ENCODE measurements at places on chromosomes 1 and 21. TPM values are rescaled to one million over a fixed set of nuclear protein-coding genes. Genes with fewer than 3 reads are reported as not detected.

DNA sequence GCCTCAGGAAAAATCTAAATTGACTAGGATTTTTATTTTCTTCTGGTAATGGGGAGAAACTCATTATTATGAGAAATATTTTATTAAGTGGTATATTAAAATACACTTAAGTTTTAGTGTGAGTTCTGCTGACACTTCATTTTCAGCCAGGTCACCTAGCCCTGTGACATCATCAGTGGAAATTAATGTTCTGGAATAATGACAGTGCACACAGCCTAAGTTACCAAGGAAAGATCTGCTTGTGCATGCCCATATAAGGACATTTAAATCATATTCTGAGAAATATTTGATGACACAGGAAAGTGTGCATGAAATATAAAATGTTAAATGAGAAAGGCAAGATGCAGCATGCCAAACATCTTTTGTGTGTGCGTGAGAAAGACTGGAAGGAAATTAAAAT lies 102.0 kb downstream of the KIF14 start:
- DNase-seq: no peak

DNA sequence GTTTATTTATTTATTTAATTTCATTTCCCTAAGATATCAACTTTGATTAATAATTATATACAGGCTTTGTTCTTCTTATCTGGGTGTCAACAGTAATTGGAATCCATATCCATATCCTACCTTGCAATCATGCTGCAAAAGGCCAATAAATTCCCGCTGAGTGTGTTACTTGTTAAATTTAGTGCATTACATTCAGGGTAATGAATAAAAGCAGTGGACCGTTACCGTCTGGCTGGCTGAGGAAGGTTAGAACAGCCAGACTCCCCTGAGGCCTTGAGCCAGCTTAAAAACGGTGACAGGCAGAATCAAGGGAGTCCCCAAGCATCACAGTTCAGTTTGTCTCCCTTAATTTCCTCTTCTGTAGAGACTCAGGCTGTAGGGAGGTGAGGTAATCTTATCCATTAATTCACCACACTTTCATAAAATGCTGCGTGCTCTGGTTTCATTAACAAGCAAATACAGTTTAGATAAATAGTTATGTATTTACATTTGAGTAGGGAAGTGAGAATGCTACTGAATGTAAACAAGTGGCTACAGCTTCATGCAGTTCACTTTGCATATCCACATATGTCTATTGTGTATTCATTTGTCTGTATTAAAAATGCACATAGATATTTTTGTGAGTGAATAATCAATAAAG lies 888.2 kb upstream of the CXADR start:
- no peak for DNase-seq

Gene LRRC7
- polyA plus RNA-seq: 0.33 TPM

- DNase-seq: no peak
Measured at GRCh38 chr1:161059293-161059692, 10.4 kb downstream of the ARHGAP30 start.

DNA sequence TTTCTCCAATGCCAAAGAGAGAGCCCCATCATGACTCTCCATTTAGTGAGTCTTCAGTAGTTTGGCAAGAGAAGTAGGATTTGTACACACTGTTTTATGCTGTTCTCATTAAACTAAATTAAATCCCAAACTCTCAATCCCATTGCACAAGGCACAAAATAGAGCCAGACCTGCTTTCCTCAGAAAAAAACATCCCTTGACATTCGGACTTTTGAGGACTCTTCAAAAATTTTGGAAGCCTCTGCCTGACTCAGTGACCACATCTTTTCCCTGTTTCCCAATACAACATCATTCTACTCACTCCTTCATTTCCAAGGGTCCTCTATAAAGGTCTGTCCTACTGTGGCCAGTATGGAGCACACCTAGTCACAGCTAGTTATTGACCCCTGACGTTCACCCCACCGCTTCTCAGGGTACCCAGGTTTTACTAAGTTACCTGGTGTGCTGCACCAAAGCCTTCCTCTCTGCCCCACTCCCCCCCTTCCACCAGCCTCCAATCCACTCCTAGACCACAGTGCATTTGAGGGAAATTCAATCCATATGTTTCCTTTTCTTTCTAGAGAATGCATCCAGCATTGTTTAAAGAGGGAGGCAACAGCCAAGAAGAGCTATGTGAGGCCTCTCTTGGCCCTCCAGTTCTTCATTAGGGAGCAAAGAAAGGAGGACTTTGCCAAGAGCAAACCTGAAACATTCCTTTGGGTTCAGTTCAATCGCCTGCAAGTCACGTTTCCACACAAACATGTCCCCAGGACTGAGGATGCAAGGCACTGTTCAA lies 428.7 kb downstream of the PLPP3 start:
- no peak for DNase-seq

DNA sequence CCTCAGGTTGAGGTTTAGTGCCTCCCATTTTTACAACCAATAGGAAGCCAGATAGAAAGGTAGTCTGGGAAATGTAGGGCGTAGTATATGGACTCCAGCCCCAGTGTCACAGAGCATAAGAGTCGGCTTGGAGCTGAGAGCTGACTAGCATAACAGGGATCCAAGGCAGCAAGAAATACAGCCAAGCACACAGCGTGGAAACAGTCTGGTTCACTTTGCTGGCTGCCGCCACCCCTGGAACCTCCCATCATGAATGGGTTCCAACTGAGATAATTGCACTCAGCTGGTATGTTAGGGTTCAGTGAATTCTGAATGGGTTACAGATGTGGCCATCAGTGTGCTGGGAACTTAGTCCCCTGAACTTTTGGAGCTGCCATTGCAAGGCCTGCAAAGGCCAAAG lies 76.7 kb upstream of the GPR88 start:
- no peak for DNase-seq

DNA sequence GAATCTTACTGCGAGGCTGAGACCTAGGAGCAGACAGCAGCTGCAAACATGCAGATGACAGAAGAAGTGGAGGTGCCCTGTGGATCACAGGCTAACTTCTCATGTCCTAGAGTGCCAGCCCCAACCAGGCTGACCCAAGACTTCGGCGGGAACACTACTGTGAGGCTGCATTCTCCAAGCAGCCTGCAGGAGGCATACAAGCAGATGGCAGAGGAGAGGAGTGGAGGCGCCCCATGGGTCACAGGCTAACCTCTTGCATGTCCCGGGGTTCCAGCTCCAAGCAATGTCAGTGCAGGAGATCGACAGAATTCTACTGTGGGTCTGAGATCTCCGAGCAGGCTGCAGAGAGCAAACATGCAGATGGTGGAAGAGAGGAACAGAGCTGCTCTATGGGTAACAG lies 98.1 kb upstream of the ZNF678 start:
- DNase-seq: no peak

DNA sequence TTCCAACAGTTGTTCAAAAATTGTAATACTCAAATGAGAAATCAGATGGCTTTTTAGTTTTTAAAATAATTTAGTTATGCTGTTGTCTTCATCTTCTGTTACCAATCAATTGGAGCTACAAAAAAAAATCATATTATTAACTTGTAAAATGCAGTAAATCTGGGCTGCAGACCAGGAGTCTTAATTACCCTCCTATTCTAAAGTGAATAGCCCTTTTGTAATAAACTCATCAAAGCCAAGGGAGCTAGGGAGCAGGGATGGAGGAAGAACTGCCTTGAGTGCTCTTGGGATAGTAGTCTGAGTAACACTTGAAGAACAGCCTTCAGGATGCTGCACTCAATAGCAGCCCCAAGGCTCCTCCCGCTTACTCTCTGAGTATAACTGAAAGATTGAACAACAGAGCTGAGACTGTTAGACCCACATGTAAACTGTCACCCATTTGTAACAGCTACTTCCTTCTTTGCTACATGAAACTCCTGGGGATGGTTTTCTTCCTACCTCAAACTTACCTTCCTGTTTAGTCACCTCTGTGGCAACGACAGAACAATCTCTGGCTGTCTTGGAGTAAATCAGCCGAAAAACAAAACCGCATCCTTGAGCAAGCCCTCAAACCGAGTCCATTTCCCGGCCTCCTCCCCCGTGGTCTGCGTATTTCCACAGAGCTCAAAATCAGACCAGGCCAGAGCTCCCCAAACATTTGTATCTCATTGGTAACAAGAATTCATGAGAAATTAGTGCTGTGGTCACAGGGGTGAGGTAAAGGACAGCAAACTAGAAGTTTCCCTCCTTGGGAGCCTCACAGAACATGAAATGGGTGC lies 55.9 kb downstream of the CD58 start:
- DNase-seq: no peak

- DNase-seq: no peak
Measured at GRCh38 chr1:22153660-22154437, 11.0 kb upstream of the WNT4 start.

DNA sequence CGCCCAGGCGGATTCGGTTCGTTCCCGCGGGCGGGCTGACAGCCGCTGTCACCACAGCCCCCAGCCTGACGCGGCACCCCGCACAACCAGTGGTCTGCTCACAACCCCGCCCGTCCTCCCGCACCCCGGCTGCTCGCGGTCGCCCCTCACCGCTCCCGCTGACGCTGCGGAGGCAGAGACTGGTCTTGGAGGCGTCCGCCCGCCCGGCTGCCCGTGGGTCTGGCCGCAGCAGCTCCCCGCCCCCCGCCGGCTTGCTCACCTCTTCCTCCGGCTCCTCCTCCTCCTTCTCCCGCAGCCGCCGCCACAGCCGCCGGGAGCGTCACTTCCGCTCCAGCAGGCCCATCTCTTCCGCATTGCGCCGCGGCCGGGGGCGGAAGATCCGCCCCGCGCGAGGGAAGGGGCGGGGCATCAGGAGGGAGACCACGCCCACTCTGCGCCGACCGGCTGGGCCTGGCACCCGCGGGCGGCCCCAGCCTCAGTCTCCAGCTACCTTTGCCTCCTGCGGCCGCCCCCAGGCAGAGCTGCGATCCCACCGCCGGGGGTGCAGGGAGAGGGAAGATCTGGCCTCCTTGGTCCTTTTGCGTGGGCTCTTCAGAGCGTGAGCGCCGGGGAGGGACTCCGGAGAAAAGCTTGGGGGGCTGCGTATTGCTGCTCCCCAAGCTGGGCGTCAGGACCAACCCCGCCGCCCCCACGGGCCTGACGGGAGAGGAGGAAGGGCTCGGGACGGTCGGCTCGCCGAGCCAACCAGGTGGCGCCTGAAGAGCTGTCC lies at the start of gene SYNJ1:
SYNJ1 (minus strand) TSS at position 327 of the 769 bp plus-strand sequence. CDS start 1,118 bp downstream, outside the sequence.
- DNase-seq: peak; percentile 98

Gene IL19
- polyA plus RNA-seq: not detected

GRCh38 chr1:182633657-182634281 lies 29.6 kb upstream of the RGS16 start:
- DNase-seq: no peak

Gene HSPB7
- polyA plus RNA-seq: 2,058 TPM

Gene TMEM52
- polyA plus RNA-seq: 114 TPM

Gene SPRR2F
- not detected for polyA plus RNA-seq

DNA sequence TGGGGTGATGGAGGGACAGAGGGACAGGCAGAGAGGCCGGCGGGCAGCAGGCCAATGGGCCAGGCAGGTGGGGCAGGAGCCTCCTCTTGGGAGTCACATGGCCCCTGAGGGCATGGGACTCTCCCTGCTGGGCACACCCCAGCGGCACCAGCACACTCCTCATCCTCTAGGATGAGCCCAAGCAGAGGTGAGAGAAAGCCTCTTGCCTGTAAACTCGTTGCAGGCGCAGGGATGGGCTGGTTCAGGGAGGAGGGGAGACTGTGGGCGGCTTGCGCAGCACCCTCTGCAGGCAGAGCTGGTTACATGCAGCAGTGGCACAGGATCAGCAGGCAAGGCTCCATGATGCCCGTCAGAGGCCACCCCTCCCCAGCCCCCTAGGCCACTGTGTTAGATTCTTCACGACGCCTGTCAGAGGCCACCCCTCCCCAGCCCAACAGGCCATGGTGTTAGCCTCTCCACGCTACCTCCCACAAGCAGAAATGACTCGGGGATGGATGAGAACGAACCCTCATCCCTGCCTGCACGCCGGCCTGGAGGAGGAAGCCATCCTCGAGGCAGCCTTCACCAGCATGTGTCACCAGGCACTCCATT lies 209.7 kb upstream of the VAMP3 start:
- DNase-seq: peak; percentile 39

DNA sequence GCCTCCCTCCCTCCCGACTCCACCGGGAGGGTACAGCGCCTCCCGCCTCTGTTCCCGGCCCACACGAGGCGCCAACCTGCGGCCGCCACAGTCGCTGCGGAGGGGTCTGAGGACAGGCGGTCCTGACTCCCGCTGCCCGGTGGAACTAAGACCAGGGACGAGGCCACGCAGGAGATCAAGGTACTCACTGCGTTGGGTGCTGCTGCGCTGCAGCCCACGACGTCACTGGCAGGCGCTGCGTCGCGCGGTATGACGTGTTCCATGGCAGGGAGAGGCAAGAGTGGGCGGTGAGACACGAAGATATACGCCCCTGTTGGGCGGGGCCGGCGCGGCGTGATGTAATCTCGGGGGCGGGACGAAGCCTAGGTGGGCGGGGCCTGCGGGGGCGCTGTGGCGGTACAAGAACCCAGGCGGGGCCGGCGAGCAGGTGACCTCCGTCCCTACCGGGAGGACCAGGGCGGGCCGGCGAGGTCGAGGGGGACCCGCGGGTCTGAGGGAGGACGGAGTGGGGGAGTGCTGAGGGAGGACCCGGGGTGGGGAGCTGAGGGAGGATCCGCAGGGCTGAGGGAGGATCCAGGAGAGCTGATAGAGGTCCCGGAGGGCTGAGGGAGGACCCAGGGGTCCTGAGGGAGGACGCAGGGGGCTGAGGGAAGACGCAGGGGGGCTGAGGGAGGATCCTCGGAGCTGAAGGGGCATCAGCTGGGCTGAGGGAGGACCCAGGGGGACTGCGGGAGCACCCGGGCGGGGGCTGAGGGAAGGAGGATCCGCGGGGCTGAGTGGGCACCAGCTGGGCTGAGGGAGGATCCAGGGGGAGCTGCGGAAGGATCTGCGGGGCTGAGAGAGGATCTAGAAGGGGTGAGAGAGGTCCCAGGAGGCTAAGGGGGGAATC lies at the start of gene MRPL55:
MRPL55 (minus strand) TSS at position 227 of the 889 bp plus-strand sequence. CDS start 1,039 bp downstream, outside the sequence.
- peak; percentile 99 for DNase-seq

DNA sequence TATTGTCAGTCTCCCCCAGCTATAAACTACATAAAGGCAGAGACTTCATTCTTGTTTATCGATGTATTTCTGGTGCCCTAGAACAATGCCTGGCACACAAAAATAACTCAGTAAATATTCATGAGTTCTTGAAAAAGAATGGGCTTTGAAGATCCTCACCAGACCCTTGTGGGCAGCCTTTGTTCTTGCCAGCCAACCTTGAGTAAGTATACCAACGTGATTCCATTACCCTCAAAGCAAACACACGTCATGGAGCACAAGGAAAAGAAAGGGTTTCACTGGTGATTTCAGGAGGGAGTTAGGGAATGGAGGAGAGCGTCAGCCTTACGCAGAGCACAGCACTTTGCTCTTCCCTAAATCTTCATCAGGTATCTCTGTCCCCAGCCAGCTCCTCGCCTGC lies 29.4 kb downstream of the NMNAT2 start:
- DNase-seq: no peak

Gene LHX8
- polyA plus RNA-seq: not detected

DNA sequence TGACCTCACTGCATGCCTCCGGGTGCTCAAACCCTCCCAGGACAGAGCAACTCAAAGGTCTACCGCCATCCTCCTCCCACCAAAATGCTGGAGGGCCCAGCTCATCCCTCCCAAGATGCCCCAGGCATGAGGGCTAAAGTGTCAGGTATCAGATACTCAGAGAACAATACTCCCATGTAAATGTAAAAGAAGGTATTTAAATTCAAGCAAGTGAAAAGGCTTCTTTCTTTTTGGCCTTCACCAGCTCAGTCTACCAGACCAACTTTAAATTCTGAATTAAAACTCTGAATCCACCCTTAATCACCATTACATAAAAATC lies 3.0 kb downstream of the PARP1 start:
- DNase-seq: no peak

GRCh38 chr1:203175237-203175826 lies at the start of gene MYBPH:
Gene MYBPH (minus strand): TSS chr1:203175826. CDS start chr1:203175755, 71 bp downstream.
- no peak for DNase-seq
